ENCODE measurements at places on chromosomes 3 and 15.

- peaks cover 39% of the 10 kb centered on the region for H3K27me3 ChIP-seq
- no peaks in the 10 kb centered on the region for H3K36me3 ChIP-seq
- DNase-seq, result no peak
- no peak overlapping the region for H3K27ac ChIP-seq
- peaks cover 29% of the 10 kb centered on the region for H3K4me1 ChIP-seq
Observed at GRCh38 chr15:28103831-28104230, 4.7 kb upstream of the OCA2 start.

GRCh38 chr3:40336511-40337135 lies 27.1 kb downstream of the EIF1B start:
- H3K36me3 ChIP-seq, result no peaks in the 10 kb centered on the region
- H3K27ac ChIP-seq, result no peak overlapping the region
- no peaks in the 10 kb centered on the region for H3K4me1 ChIP-seq
- no peak overlapping the region for H3K4me3 ChIP-seq

GRCh38 chr15:65362491-65362890 lies 15.3 kb downstream of the IGDCC3 start:
- no peak overlapping the region for H3K27ac ChIP-seq
- no peaks in the 10 kb centered on the region for H3K36me3 ChIP-seq
- no peak for DNase-seq

DNA sequence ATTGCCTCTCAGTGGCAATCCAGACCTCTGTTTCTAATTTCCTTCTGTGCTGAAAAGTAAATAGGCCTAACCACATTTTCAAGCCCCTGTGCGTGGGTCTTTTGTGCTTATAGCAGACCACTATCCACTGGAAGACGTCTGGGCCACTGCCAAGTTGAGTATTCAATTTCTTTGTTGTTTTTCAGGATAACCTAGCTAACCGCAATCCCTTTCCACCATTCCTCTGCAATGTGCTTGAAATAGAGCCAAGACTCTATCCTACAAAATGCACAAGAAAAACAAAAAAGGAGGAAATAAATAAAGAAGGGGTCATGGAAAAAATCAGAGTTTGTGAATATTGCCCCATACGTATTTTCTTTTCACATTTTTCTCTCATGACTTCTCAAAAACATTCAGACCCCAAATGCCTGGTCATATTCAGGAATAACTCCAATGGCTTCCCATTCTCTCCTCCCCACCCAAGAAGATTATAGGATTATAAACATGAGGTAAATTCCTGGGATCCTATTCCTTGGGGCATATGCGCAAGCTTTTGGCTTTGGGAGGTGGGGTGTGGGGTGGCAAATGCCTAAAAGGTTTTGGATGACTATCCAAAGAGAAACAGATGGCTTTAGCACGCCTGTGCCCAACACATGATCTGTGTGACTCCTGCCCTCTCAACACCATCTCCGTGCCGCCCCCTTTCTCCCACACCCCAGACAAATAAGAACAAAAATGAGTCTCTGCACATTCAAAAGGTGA lies 217.9 kb upstream of the THBS1 start:
- no peak for DNase-seq
- no peaks in the 10 kb centered on the region for H3K27me3 ChIP-seq
- no peaks in the 10 kb centered on the region for H3K36me3 ChIP-seq
- no peak overlapping the region for H3K4me3 ChIP-seq

DNA sequence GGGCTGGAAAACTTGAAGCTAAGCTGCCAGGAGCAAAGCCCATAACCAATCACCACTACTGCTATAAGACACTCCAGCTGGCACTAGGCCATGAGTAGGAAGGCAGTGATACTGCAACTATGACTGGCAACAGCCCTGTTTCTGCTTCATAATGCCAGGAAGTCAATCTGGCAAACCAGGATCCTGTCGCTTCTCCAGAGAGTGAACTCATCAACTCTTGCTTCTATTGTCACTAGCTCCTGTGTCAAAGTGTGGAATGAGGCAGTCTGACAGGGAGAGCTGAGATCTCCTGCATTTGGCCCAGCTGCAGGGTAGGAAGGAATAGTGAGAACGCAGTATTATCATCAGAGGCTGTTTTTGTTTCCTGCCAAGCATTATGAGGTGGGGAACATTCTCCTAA lies 105.3 kb downstream of the CTNNB1 start:
- no peak for DNase-seq
- no peaks in the 10 kb centered on the region for H3K36me3 ChIP-seq
- no peak overlapping the region for H3K4me3 ChIP-seq
- H3K4me1 ChIP-seq, result peaks cover 4% of the 10 kb centered on the region
- no peaks in the 10 kb centered on the region for H3K27me3 ChIP-seq
- no peak overlapping the region for H3K27ac ChIP-seq

GRCh38 chr15:52224211-52224610 lies 33.0 kb upstream of the GNB5 start:
- no peaks in the 10 kb centered on the region for H3K27me3 ChIP-seq
- H3K27ac ChIP-seq, result no peak overlapping the region
- no peak for DNase-seq
- H3K4me3 ChIP-seq, result no peak overlapping the region
- H3K36me3 ChIP-seq, result peaks cover 20% of the 10 kb centered on the region

- H3K27me3 ChIP-seq, result peaks cover 30% of the 10 kb centered on the region
- H3K4me3 ChIP-seq, result no peak overlapping the region
- peaks cover 22% of the 10 kb centered on the region for H3K4me1 ChIP-seq
- no peaks in the 10 kb centered on the region for H3K36me3 ChIP-seq
Observed at GRCh38 chr3:28577941-28578500, 229.4 kb upstream of the AZI2 start.

DNA sequence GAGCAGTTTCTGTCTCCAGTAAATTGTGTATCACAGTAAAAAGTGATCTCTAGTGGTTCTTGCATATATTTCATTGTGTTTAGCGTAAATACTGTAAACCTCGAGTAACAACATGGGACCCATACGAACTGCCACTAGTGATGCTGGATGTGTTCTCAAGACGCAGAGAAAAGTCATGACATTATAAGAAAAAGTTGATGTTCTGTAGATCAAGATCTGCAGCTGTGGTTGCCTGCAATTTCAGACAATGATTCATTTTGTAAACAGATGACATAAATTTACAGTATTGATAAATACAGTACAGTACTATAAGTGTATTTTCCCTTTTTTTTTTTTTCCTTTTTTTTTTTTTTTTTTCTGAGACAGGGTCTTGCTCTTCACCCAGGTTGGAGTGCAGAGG lies 100.1 kb downstream of the DPH6 start:
- no peaks in the 10 kb centered on the region for H3K27me3 ChIP-seq
- no peaks in the 10 kb centered on the region for H3K4me1 ChIP-seq
- H3K4me3 ChIP-seq, result no peak overlapping the region
- no peak overlapping the region for H3K27ac ChIP-seq
- H3K36me3 ChIP-seq, result peaks cover 2% of the 10 kb centered on the region

DNA sequence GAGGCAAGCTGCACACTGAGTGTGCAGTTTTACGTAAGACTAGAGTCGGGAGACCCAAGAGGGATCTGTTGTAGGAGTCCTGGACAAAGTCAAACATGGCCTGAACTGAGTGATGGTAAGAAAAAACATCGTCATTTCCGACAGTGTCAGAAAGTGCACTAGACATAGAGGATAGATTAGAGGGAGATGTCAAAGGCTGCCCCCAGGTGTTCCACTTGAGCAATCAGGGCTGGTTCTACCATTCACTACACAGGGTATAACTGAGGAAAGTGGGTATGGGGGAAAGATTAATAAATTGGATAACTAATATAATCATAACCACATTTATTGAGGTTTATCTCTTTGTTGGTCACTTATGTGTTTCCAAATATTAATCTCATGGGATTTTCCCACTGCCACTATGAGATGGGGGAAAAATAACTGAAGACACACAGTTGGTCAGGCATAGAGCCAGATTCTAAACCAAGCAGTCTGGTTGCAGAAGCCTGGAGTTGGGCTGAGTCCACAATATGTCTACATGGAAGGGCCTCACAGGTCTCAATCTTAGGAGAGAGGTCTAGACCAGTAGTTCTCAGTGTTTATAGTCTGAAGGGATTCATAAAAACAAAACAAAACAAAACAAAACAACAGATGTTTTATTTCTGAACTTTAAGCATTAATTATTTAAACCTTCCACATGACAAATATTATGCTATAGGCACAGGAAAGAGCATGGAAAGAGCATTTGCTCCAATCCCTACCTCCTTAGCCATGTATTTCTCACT lies 766.5 kb downstream of the NTRK3 start:
- H3K27ac ChIP-seq, result no peak overlapping the region
- no peaks in the 10 kb centered on the region for H3K36me3 ChIP-seq
- H3K4me3 ChIP-seq, result no peak overlapping the region
- H3K4me1 ChIP-seq, result no peaks in the 10 kb centered on the region

DNA sequence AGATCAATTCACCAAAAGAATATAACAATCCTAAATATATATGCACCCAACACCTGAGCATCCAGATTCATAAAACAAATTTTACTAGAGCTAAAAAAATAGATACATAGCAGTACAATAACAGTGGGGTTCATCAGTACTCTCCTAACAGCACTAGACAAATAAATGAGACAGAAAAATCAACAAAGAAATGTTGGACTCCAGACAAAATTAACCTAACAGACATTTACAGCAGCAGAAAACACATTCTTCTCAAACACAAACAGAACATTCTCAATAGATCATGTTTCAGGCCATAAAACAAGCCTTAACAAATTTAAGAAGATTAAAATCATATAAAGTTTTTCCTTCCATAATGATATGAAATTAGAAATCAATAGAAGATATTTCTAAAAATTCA lies 124.8 kb upstream of the NECTIN3 start:
- H3K36me3 ChIP-seq, result no peaks in the 10 kb centered on the region
- no peaks in the 10 kb centered on the region for H3K4me1 ChIP-seq
- no peak for DNase-seq
- H3K27ac ChIP-seq, result no peak overlapping the region

DNA sequence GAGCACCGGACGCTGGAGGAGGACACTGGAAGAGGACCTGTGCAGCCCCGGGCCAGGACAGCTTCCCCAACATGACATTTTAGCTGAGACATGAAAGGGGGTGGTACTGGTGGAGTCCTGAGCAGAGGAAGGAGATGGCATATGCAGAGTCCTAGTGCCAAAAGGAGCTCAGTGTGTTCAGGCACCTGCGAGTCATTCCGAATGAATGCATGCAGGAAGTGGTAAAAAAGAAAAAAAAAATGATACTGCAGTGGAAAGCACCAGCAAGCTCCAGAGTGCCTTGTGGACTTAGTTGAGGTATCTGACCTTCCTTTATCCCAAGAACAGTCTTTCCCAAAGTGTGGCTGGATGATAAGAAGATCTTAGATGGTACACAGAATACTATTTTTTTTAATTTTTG lies 6.6 kb upstream of the ZNF148 start:
- H3K4me3 ChIP-seq, result no peak overlapping the region
- H3K36me3 ChIP-seq, result no peaks in the 10 kb centered on the region
- H3K27ac ChIP-seq, result no peak overlapping the region
- DNase-seq, result no peak
